T47D (cell line): ENCODE measurements at places on chromosomes 4 and X.

GRCh38 chr4:152665691-152666395, 14.0 kb downstream of the TMEM154 start:
- DNase-seq: no peak

- DNase-seq: no peak
Observed at GRCh38 chr4:177385576-177386277, 56.5 kb downstream of the AGA start.

- no peak for DNase-seq
Observed at GRCh38 chrX:148380650-148381561, 119.5 kb upstream of the AFF2 start.

- no peak for DNase-seq
Observed at GRCh38 chrX:42920752-42921151, 142.8 kb upstream of the PPP1R2C start.

DNA sequence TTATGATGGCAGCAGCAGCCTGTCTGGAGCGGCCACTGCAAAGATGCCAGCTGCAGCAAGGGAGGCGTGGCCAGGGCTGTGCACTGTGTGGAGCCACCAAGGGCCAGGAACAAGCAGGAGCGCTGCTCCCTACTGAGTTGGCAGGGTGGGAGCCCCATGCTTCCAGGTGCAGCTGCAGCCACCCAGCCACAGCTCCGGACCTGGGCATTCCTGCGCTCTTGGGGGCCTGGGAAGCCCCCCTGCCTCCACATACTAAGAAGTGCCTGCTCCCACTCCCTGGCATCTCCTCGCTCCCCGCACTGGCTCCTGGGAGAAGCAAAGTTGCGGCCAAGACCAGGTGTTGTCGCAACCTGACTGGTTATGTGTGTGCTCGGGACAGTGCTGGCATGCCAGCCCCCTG, 619.8 kb downstream of the DMD start:
- no peak for DNase-seq

- peak; percentile 23 for DNase-seq
Observed at GRCh38 chr4:73021634-73022033, 47.9 kb downstream of the COX18 start.
